NCI-H526 (cell line): ENCODE measurements at places on chromosomes 16 and 17.

- DNase-seq = no peak
Observed at GRCh38 chr17:18968345-18968744, 16.4 kb downstream of the SLC5A10 start.

DNA sequence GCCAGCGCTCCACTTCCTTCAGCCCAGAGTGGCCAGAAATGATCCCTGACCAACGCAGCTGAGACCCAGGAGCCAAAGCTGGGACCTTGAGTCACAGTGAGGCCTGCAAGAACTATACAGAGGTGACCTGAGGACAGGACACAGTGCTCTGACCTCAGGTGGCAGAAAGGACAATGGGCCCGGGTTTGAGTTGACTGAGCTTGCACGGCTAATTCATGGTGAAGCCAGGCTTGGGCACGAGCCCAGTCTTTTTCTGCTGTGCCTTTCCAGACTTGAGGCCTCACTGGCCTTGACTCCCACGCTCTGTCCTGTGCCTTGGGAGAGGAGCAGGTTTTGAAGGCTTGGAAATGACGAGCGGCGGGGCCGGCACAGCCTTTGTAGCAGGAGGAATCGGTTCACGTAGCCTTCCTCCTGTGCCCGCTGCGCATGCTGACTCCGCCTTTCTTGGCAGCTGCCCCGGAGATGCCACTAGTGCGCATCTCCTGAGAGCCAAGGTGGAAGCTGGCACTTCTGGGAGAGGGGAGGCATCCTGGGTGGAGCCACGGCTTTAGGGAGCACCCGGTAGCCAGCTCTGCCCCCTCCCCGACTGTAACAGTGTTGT lies 34.9 kb downstream of the NDEL1 start:
- no peak for DNase-seq

DNA sequence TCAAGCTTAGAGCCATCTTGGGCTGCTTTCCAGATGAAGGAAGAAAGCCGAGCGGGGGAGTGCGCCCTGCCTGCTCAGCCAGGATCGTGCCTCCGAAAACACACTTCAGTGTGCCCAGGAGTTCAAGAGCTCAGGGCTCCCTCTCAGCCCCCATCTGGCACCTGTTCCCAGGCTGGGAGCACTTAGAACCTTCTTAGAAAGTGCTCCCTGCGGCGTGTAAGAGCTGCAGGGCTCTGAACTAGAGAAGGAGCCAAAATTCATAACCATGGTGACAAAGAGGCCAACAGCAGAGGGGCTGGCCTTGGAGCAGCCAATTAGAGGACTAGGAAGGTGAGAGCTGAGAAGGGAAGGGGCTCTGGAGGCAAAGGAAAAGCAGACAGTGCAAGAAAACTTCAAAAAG lies 59.0 kb upstream of the TNRC6C start:
- peak; percentile 60 for DNase-seq

DNA sequence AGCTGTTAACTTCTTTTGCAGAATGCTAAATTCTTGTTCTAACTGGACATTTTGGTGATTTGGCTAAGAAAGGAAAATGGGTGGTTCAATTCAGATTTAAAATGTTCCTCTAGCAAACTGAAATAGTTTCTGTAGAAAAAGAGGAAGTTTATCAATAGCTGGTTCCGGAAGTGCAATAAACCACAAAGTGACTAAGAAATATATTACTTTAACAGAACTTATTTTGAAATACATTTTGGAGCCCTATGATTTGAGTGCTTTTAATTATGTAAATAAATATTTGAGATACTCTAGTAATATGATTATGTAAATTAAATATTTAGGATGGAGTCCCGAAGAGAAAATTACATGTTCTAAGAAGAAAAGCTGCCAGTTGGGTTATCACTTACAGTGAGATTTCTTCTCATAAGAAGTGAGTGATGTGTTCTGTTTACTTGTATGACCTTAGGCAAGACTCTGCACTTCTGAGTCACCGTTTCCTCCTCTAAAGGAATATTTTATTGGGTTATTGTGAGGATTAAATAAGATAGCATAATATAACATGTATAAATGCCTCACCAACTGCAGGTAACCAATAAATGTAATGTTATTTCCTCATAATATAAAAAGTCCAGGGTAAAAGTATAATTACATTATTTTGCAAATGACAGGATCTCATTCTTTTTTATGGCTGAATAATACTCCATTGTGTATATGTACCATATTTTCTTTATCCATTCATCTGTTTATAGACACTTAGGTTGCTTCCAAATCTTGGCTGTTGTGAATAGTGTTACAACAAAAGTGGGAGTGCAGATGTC lies at the start of gene EVI2B:
TSS of gene EVI2B (minus strand) at position 73 of the 800 bp plus-strand sequence. CDS start 8,445 bp downstream, outside the sequence.
- no peak for DNase-seq

- DNase-seq = no peak
Observed at GRCh38 chr17:4842376-4842775, 9.2 kb downstream of the MINK1 start.

DNA sequence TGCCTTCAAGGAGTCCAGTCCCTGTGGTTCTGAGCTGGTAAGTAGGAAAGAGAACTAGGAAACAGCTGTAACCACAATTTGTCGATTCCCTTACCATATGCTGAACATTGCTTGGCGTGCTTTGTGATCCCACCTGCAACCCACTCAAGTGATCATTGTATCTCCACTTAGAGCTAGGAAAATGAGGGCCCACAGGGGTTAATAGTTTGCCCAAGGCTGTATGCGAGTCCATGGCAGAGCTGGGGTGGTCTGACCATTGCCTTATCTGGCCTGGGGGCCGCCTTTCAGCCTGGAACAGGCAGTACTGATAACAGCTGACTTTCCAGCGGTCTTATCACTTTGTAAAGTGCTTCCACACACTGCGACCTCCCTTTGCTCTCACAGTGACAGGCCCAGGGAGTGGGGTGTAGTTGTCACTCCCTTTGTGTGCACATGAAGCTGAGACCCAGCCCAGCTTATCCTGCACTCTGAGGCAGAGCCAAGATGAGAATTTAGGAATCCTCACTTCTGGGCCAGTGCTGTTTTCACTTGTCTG lies 9.8 kb downstream of the MYL4 start:
- DNase-seq = no peak

GRCh38 chr17:67696347-67696746 lies 21.4 kb upstream of the NOL11 start:
- DNase-seq = no peak

DNA sequence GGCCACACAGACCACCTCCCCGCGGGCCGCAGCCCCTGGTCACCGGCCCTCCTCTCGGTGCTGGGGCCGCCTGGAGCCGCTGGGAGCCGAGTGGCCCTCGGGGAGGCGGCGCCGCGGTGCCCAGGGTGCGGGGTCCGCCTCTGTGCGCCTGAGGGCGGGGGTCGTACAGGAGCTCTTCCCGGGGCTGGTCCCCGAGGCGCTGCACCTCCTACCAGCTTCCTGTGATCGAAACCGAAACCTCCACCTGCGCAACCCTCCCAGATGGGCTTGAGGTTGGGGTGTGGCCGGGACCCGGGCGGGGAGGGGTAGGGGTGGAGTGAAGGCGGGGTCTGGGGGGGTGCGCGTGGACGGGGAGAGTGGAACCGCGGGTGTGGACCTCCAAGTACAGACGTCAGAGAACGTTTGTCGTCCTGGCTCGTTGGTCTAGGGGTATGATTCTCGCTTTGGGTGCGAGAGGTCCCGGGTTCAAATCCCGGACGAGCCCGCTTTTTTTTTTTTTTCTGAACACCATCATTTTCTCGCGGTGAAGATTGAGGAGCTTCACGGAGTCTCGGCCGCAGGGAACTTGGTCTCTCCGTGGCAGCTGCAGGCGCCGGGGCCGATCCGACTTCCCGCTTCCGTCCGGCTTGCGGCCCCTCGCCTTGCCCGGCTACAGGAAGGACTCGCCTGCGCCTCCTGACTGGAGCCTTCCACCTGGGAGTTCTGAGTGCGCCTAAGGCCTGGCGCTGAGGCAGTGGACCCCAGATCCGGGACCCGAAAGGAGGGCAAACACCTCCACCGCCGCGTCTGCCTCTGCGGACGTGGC lies 23.9 kb downstream of the ZNF213 start:
- peak; percentile 49 for DNase-seq

GRCh38 chr16:17469011-17469740 lies 1.6 kb downstream of the XYLT1 start:
- no peak for DNase-seq

DNA sequence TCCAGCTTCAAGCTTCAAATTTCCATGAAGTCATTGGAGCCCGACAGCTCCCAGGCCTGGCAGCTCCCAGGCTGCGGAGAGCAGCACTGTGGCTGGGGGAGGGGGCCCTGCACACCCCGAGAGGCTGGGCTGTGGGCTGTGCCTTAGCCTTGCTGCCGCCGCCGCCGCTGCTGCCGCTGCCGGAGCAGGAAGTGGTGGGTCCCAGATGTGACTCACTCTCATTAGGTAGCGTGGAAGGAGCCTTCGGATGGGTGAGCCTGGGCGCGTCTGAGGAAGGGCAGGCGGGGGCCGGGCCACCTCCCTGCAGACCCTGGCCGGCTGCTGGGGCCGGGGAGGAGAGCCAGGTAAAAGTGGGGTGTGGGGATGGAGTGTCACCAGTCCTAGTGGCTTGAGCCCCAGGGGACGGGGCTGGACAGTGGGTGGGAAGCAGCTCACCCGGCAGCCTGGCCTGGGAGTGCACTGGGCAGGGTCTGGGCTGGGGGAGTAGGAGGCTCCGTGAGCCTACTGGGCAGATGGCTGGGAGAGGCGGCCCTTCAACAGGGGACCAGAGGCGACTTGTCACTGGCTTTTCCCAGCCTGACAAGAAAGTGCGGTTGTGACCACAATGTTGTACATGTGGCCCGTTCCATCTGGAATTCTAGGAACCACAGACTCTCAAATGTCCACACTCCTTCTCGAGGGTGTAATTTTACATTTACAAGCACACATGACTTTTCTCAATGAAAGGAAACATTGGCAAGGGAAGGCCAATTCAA lies at the start of gene ADCY7:
TSS of gene ADCY7 (plus strand) at position 215 of the 755 bp plus-strand sequence. CDS start 21,629 bp downstream, outside the sequence.
- DNase-seq = no peak

DNA sequence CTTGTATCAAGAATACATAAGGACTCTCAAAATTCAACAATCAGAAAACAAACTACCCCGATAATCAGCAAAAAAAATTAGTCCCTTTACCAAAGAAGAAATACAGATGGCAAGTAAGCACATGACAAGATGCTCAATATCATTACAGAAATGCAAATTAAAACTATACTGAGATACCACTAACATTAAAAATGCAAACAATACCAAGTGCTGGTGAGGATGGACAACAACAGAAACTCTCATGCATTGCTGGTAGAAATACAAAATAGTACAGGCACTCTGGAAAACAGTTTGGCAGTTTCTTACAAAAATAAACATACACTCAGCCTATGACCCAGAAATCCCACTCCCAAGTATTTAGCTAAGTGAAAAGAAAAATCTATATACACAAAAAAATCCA lies 7.5 kb downstream of the CEP112 start:
- DNase-seq = no peak

DNA sequence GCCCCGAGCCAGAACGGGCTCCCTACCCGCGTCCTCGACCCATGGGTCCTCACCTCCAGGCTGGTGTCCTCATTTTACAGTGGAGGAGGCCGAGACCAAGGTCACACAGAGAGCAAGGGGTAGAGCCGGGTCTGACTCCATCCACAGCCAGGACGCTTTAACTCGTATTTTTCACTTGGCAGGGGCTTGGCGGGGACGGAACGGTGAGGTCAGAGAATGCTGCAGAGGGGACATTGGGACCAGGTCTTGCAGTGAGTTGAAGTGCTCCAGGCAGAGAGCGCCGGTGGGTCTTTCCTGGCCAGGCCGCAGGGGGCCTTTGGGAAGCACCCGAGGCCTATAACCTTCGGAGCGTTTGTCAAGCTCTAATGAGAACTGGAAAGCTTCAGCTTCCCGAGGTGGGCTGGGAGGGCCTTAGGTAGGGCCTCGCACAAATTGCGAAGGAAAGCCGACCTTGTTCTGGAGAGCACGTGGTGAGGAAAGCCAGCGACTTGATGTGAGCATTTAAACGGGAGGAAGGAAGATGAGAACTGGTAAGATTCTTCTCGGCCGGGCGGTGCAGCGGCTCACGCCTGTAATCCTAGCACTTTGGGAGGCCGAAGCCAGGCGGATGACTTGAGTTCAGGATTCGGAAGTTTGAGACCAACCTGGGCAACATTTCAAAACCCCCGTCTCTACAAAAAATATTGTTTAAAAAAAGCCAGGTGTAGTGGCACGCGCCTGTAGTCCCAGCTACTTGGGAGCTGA lies 908 bp upstream of the CLUH start:
- DNase-seq = peak; percentile 23

DNA sequence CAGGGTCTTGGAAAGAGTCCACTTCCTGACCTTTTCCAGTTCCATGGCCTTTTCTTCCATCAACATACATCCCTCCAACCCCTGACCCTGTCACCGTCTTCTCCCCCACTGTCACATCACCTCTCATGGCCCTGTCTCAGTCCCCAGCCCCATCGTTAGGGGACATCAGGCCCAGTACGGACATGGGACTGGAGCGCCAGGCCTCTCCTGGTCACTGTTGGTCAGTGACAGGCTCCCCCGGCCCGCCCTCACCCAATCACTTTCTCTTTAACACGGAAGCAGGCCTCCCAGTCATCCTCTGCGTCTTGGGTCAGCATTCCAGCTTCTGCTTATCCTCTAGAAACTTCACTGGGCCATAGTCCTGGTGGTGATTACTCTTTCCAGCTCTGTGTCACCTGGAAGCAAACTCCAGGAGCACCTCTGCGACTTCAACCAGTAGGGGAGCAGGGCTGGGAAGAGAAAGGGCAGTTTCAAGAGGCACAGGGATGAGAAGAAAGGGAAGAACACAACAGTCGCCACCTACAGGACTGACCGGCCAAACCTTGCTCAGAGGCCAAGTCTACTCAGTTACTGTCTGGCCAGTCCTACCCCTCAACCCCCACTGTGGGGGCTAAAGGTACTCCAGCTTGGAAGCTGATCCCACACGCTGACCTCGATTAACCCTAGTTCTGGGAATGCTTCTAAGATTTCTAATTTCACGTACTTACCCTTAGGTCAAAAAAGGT lies 15.9 kb upstream of the ICAM2 start:
- no peak for DNase-seq

- no peak for DNase-seq
Observed at GRCh38 chr17:8234361-8235270, 13.2 kb downstream of the CTC1 start.

DNA sequence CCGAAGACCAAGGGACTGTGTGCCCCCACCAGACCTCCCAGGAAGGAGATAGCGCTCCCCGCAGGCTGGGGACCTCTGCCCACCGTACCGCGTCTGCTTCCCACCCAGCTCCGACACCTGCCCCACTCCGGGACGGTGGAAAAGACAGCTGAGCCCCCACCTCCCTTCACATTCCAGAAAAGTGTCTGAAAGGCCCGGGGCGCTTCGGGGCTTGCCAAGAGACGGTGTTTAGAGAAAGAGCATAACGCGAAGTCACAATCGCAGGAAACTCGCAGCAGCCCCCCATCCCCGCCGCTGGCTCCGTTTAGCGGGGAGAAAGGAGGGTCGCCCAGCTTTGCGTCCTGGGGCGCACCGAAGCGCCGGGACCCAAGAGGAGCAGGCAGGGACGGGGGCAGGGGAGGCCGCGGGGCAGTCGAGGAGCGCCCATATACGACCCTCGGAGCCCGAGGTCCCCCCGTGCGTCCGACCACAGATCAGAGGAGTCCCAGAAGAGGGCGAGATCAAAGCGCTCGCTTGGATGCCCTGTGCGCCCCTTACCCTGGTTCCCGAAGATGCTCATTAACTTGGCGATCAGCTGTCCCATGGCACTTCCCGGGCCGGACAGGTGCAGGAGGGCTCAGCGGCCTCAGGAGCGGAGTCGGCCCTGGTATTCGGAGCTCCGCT lies 652 bp downstream of the ARL5C start:
- DNase-seq = no peak

- no peak for DNase-seq
Observed at GRCh38 chr16:29694384-29695195, 15.6 kb downstream of the QPRT start.

GRCh38 chr17:35368081-35368830 lies 5.2 kb downstream of the SLFN11 start:
- no peak for DNase-seq

- DNase-seq = no peak
Observed at GRCh38 chr17:48016112-48016511, 21.5 kb downstream of the COPZ2 start.
